ENCODE measurements at places on chromosomes 16 and 17. TPM values are rescaled to one million over a fixed set of nuclear protein-coding genes. Genes with fewer than 3 reads are reported as not detected.

DNA sequence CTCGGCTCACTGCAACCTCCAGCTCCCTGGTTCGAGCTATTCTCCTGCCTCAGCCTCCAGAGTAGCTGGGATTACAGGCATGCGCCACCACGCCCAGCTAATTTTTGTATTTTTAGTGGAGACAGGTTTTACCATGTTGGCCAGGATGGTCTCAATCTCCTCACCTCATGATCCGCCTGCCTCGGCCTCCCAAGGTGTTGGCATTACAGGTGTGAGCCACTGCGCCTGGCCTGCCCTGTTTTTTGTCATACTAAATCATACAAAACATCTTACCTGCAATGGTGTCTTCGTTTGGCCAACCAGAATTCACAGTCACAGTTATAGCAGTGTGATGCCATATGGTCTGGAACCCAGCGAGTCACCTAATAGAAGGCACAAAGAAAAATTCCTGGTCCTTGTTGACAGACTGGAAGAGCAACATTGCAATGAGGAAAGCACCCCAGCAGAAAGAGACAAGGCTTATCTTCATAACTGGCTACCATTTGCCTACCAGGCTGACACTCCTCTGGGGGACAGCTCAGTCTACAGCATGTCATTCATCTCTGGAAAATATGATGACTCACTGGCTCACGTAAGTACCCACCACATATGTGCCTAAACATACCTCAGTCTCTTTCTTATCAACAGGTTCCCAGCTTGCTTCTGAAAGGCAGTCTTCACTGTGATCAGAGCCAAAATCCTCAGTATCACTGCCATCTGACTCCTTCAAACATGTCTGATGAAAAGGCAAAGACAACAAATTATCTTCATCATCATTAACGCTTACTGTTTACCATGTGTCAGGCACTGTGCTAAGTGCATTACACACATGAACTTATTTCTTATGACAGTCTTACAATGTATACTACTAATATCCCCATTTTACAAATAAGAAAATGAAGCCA is 4.3 kb upstream of the HSF5 start:
- DNase-seq: no peak

GRCh38 chr16:53822936-53823529 is 119.1 kb downstream of the FTO start:
- DNase-seq: no peak

GRCh38 chr16:9092978-9093344 is 1.5 kb downstream of the HAPSTR1 start:
- no peak for DNase-seq

DNA sequence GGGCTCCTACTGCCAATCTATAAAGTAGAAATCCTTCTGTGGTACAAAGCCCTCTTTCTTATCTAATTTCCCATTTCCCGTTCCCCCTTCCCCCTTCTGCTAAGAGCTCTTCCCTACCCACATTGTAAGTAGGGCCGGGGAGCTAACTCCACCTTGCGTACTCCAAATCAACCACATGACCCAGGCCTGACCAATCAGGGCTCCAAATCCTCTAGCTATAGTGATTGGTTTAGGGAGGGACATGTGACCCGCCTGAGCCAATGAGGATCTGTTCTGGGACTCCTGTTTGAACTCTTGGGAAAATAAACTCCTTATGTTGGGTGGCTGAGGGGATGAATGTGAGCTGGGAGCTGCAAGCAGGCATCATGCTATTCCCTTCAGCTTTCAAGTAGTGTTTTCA is 40.9 kb upstream of the MEOX1 start:
- DNase-seq: no peak

GRCh38 chr16:875182-876040 is 74.9 kb upstream of the GNG13 start:
- no peak for DNase-seq

DNA sequence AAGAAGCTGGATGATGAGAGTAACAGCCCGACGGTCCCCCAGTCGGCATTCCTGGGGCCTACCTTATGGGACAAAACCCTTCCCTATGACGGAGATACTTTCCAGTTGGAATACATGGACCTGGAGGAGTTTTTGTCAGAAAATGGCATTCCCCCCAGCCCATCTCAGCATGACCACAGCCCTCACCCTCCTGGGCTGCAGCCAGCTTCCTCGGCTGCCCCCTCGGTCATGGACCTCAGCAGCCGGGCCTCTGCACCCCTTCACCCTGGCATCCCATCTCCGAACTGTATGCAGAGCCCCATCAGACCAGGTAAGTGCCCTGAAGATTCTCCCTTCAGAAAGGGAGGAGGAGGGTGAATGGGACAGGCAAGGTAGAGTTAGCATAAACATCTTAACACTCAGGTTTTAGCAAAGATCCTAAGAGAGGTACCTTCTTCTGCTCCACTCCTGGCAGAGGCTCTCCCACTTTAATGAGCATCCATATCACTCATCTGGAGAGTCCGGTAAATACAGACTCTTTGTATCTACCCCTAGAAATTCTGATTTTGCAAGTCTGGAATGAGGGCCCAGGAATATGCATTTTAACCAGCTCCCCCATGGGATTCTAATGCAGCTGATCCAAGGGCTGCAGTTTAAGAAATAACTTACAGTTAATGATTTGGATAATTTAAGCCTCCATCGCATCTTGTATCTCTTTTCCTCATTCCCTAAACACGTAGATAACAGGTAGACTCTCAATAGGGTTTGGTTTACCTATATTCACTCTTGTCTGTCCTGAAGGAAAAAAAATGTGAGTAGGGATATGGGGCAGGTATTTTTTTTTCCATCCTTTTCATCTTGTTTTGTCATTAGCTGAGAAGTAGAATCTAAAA is 3.3 kb downstream of the HLF start:
- no peak for DNase-seq

GRCh38 chr17:75109046-75109406 is 743 bp upstream of the ARMC7 start:
- DNase-seq: no peak

- no peak for DNase-seq
Observed at GRCh38 chr17:75695141-75695829, 26.0 kb upstream of the ITGB4 start.

- no peak for DNase-seq
Observed at GRCh38 chr16:50185005-50185505, 31.9 kb downstream of the TENT4B start.

KCNG4 gene
- not detected for total RNA-seq

CDC6 gene
- total RNA-seq: 1.2 TPM

DNA sequence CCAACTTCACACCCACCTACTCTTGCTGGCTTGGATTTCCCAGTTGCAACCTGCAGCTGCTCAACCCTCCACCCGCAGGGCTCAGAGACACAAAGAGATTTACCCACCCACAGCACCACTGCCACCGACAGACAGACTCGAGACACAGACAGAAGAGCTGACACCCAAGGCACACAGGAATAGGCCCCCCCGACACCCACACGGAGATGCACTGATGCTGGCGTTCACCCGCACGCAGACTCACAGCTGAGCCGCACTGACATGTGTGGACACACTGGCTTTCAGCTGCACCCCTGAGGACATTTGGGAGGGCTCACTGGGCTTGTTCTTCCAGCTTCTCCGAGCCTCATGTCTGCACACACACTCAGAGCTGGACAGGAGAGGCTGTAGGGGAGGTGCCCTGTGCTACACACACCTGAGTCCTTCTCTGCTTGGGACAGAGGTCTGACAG is 8.2 kb downstream of the STX1B start:
- DNase-seq: no peak

GPRC5C gene
- not detected for total RNA-seq
